NB4 (cell line): ENCODE measurements at places on chromosomes 3 and 15.
A peak's percentile ranks its signal among the peaks of the same experiment; 100 is the strongest.

DNA sequence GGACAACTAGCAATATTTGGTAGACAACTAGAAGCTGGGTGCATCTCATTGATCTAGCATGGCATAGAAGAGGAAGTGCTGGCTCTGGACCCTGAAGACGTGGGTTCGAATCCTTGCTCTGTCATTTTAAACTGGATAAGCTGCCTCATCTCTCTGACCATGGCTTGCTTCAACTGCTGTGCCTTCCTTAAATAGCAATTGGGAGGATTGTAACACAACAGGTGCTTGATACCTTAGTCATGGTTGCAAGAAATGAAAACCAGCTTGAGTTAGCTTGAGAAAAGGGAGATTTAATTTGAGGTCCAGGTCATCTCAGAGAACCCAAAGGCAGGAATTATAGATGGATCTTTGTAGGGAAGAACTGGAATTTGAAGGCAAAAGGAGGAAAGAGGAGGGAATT lies 14.8 kb upstream of the RGMA start:
- no peak for DNase-seq

- DNase-seq: peak; percentile 60
Measured at GRCh38 chr15:76299786-76300185, 11.5 kb downstream of the ETFA start.

GRCh38 chr3:71924721-71925120 lies 139.8 kb upstream of the PROK2 start:
- no peak for DNase-seq

GRCh38 chr15:63040954-63041353 lies 1.6 kb upstream of the TPM1 start:
- DNase-seq: no peak

- DNase-seq: no peak
Measured at GRCh38 chr3:71492974-71493771, 90.4 kb downstream of the FOXP1 start.

DNA sequence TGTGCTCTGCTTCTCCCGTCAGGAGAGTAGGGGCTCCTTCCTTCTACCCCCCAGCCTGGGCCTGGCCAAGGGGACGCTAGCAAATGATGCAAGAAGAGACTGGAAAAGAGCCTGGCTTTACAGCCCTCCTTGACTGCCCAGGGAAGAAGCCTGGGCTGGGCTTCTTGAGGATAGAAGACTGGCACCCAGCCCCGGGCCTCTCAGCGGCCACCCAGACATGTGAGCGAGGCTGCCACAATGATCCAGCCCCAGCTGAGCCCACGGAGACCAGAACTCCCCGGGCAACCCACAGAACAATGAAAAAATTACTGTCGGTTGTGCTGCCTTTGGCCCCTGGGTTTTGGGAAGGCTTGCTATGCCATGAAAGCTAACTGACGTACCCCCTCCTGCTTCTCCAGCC lies 100.6 kb upstream of the PRR20G start:
- no peak for DNase-seq

DNA sequence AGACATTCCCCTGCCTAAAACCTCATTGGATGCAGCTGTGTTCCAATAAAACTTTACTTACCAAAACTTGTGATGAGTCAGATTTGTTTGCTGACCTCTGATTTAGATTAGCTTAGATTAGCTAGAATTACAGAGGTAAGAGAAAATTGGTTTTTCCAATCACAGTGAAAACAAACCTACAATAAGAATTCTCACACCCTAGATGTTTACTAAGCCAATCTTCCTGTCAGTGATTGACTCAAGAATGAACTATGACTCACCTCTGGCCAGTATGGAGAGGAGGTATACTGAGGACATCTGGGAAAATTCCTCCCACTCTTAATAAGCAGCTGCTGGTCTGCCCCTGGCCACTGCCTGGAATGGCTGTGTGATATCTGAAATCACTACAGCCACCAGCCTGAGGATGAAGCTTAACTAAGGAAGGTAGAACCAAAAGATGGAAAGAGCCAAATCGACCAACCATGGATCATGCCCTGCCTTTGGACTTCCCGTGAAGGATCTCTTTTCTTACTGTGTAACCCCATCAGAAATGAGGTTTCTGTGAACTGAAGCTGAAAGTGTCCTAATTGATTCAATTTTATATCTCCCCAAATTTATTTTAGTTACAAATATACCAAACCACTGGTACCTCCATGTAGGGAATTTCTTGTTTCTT lies 19.0 kb upstream of the GHSR start:
- no peak for DNase-seq
